ENCODE measurements at places on chromosomes 11 and 22. TPM values are rescaled to one million over a fixed set of nuclear protein-coding genes. Genes with fewer than 3 reads are reported as not detected.

The ZC3H12C gene
- total RNA-seq: 12.4 TPM

The ZP1 gene
- total RNA-seq: not detected

The CCDC157 gene
- 1.2 TPM for total RNA-seq

The SYT9 gene
- total RNA-seq: 0.13 TPM

The DDIAS gene
- 1.9 TPM for total RNA-seq

The MUC6 gene
- not detected for total RNA-seq

The ESAM gene
- total RNA-seq: 13.6 TPM
